ENCODE measurements at places on chromosomes 7 and 10.

- DNase-seq, result no peak
Observed at GRCh38 chr7:80907141-80907601, 11.7 kb downstream of the SEMA3C start.

DNA sequence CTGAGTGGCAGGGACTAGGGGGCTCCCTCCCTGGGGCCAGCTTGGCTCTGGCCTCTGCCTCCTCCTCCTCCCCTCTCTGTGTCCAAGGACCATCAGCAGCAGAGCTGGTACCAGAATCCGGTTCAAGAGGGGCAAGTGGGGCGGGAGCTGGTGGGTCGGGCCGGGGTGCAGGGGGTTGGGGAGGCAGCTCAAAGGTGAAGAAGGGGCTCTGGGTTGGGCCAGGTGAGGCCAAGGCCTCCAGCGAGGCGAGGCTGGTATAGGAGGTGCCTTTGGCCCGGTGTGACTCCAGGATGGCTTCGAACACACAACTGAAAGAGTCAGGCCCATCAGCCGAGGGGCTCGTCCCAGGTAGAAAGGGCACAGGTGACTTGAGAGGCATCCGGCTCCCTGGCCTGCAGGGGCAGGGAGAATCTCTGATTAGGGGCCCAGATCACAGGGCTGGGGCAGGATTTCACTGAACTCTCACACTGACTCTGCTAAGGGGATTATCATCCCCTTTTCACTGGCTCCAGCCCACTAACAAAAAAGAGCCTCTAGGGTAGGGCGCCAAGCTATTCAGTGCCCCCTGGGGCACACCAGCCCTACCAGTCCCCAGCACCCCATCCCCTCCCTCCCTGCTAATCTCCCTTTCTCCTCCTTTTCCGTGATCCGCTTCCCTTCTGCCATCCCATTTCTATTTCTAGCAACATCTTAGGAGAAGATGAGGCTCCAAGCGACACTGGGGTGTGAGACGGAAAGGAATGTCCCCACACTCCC lies 4.6 kb downstream of the PSD start:
- no peak for DNase-seq

- no peak for DNase-seq
Observed at GRCh38 chr7:41334071-41334862, 368.6 kb downstream of the INHBA start.

GRCh38 chr10:101228966-101229265 lies 347 bp downstream of the LBX1 start:
- DNase-seq, result no peak

DNA sequence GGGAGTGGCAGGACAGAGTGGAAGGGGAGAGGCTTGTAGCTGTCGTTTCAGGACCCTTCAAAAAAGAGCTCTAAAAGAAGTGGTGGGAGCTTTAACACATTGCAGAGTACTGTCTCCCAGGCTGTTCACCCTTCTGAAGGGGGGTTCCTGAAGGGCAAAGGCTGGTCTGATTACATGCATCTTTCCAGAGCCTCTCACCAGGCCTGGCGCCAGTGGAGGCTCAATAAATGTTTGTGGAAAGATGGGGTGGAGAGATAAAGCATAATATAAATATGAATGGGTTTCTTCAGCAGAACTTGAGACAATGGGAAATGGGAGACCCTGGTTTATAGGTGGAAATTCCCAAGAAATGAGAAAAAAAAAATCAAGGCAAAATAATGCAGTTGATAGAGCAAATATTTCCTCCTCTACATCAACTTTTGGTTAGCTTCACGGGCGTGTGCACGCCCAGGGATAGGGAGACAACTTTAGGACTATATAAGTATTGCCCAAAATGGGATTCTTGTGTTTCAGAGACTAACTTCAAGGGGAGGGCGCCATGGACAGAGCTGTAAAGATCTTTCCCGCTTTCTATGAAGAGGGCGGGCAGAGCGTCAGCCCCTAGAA lies 613 bp upstream of the BUB3 start:
- DNase-seq, result no peak

DNA sequence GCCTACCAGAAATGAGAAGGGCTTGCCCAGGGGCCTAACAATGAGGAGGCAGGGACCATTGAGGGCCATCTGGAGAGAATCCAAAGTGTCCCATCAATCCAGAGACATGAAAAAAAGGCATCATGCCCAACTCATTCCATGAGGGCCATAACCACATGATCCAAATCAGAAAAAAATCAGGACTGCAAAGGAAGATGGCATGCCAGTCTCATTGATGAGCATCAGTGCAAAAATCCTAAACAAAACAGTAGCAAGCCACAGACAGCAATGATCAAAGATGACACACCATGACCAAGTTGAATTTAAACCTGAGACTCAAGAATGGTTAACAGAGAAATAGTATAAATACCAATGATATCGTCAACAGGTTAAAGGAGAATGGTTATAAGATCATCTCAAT lies 7.0 kb upstream of the CYP3A4 start:
- no peak for DNase-seq

GRCh38 chr10:109894516-109894915 lies 28.8 kb downstream of the XPNPEP1 start:
- no peak for DNase-seq

- no peak for DNase-seq
Observed at GRCh38 chr10:90960355-90960814, 39.5 kb upstream of the ANKRD1 start.

DNA sequence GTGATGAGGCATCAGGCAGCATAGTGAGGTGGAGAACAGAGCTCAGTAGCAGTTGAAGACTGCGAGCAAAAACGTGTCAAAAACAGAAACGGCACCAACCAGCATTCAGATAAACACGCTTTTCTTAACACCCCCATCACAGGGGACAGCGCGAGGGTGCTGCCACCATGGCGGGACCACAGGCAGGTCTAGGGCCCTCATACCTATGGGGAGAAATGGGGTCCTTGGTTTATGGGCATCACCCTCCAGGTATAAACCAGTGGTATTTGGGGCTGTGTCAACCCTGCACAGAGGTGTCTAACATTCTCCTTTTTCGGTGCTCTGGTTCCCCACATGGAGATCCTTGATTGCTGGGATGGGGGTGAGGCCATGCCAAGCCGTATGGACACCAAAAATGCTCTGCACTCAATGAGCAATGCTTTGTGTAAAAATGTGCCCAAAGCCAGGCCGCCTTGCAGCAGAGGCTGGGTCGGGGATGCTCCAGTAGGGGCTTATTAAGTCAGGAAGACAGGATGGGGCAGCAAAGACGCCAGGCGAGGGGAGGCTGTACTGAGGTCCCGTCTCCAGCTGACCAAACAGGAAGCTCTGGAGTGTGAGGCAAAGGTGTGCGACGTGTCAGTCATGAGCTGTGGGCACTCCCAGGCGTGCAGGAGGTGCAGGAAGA lies 191.5 kb downstream of the WDR37 start:
- DNase-seq, result no peak

DNA sequence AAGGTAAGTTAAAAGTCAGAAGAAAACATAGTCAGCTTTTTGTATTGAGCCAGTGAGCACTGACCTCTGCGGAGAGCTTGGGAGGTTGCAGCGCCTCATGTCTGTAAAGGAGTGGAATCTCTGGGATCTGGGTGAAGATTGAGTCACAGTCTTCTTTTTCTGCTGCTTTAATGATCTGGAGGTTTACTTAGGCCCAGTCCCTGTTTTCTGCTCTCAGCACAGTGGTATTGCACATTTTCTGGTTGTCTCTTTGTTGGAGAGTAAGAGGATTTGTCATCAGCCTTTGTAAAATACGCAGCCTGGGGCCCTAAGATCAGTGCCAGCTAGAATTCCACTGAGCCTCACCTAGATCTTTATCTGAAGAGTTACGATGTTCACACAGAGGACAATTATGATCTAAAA lies 58.3 kb upstream of the GJD4 start:
- DNase-seq, result no peak

GRCh38 chr7:43890468-43890867 lies 15.9 kb downstream of the URGCP start:
- no peak for DNase-seq
